ENCODE measurements at places on chromosomes 2 and 18. TPM values are rescaled to one million over a fixed set of nuclear protein-coding genes. Genes with fewer than 3 reads are reported as not detected.

GRCh38 chr2:14902953-14903352, 270.4 kb downstream of the LRATD1 start:
- no peak for DNase-seq
- no peak overlapping the region for H3K4me3 ChIP-seq
- H3K27ac ChIP-seq = no peak overlapping the region
- no peaks in the 10 kb centered on the region for H3K36me3 ChIP-seq
- no peaks in the 10 kb centered on the region for H3K4me1 ChIP-seq

Gene HJURP
- total RNA-seq = 87.0 TPM

DNA sequence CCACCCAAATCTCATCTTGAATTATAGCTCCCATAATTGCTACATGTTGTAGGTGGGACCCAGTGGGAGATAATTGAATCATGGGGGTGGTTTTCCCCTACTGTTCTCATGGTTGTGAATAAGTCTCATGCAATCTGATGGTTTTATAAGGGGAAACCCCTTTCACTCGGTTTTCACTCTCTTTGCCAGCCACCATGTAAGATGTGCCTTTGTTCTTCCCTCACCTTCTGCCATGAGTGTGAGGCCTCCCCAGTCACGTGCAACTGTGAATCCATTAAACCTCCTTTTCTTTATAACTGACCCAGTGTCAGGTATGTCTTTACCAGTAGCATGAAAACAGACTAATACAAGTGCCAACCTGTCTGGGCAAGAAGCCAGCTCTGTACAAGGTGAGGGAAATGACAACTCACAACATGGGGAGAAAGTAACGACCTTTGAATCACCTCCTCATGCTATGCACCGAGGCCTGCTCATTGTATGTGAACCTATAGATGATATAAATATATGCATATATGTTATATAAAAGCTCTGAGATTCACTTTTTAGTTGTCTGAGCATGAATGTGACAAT, 162.2 kb downstream of the ALPK2 start:
- no peaks in the 10 kb centered on the region for H3K36me3 ChIP-seq
- DNase-seq = no peak
- no peaks in the 10 kb centered on the region for H3K4me1 ChIP-seq
- H3K27me3 ChIP-seq = no peaks in the 10 kb centered on the region
- no peak overlapping the region for H3K4me3 ChIP-seq

Gene REG1B
- total RNA-seq = 2.0 TPM

Gene SCN1A
- not detected for total RNA-seq

DNA sequence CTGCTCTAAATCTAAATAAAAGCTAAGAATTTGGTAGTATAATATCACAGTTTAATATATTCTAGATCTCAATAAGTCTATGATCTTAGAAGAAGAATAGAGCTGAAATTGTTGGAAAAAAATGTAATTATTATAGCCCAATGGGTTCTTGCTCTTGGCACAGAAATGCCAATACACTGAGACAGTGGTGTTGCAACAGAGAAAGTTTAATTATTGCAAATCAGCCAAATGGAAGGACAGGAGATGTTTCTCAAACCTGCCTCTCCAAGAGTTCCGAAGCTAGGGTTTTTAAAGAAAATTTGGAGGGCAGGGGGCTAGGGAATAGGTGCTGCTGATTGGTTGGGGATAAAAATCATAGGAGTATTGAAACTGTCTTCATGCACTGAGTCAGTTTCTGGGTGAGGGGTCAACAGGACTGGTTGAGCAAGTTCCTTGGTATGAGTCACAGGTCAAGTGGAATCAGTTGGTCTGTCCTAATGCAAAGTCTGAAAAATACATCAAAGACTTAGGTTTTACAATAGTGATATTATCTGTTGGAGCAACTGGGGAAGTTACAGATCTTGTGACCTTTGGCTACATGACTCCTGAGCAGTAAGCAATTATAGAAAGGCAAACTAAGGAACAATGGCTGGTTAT, 228.6 kb downstream of the CD226 start:
- no peaks in the 10 kb centered on the region for H3K36me3 ChIP-seq
- no peaks in the 10 kb centered on the region for H3K27me3 ChIP-seq
- H3K4me1 ChIP-seq = no peaks in the 10 kb centered on the region
- no peak overlapping the region for H3K4me3 ChIP-seq
- DNase-seq = no peak
- no peak overlapping the region for H3K27ac ChIP-seq

GRCh38 chr2:43810452-43810851, 28.2 kb downstream of the ABCG5 start:
- no peaks in the 10 kb centered on the region for H3K4me1 ChIP-seq
- no peaks in the 10 kb centered on the region for H3K36me3 ChIP-seq
- H3K27ac ChIP-seq = no peak overlapping the region
- no peak overlapping the region for H3K4me3 ChIP-seq
- DNase-seq = no peak

DNA sequence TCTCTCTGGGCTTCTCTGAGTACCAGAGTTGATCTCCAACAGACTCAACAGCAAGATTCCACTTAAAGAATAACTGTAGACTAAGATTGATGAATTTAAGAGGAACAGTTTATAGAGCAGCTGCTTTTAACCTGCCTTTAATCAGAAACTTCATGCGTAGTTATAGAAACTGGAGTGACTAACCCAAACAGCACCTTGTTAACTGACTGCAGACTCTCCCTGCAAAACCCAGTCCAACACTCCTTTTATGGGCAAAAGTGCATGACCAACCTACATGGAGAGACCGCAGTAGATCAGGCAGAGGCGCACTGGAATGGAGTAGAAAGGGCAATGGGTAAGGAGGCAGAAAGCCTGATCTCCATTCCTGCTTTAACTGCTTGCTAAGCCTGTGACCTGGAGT, 110.6 kb downstream of the NRP2 start:
- no peaks in the 10 kb centered on the region for H3K36me3 ChIP-seq
- H3K27me3 ChIP-seq = peaks cover 22% of the 10 kb centered on the region
- DNase-seq = no peak
- no peak overlapping the region for H3K27ac ChIP-seq
- H3K4me3 ChIP-seq = no peak overlapping the region
- no peaks in the 10 kb centered on the region for H3K4me1 ChIP-seq

GRCh38 chr2:64504774-64505720, 19.1 kb upstream of the AFTPH start:
- no peaks in the 10 kb centered on the region for H3K36me3 ChIP-seq
- no peak overlapping the region for H3K4me3 ChIP-seq
- peaks cover 10% of the 10 kb centered on the region for H3K27me3 ChIP-seq

DNA sequence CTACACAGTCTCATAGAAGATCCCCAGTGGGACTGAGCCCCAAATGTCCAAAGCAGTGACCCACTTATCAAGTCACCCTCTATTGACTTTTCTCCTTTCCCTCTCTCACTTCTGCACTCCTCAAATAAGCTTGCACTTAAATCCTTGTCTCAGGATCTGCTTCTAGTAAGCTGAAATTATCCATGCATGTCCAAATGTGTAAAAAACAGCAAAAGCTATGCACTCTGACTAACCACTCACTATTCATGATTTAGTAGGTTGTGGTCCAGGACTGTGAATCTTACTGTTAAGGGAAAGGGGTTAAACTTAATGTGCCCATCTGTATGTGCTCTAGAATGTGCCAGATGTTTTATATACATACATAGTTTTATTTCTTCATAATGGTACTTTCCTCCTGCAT, 115.4 kb downstream of the SCG2 start:
- no peaks in the 10 kb centered on the region for H3K27me3 ChIP-seq
- H3K4me3 ChIP-seq = no peak overlapping the region
- DNase-seq = no peak
- no peaks in the 10 kb centered on the region for H3K4me1 ChIP-seq
- H3K27ac ChIP-seq = no peak overlapping the region

- no peaks in the 10 kb centered on the region for H3K27me3 ChIP-seq
- DNase-seq = no peak
- no peaks in the 10 kb centered on the region for H3K36me3 ChIP-seq
- H3K27ac ChIP-seq = no peak overlapping the region
Measured at GRCh38 chr2:114128263-114128662, 238.4 kb downstream of the ACTR3 start.

DNA sequence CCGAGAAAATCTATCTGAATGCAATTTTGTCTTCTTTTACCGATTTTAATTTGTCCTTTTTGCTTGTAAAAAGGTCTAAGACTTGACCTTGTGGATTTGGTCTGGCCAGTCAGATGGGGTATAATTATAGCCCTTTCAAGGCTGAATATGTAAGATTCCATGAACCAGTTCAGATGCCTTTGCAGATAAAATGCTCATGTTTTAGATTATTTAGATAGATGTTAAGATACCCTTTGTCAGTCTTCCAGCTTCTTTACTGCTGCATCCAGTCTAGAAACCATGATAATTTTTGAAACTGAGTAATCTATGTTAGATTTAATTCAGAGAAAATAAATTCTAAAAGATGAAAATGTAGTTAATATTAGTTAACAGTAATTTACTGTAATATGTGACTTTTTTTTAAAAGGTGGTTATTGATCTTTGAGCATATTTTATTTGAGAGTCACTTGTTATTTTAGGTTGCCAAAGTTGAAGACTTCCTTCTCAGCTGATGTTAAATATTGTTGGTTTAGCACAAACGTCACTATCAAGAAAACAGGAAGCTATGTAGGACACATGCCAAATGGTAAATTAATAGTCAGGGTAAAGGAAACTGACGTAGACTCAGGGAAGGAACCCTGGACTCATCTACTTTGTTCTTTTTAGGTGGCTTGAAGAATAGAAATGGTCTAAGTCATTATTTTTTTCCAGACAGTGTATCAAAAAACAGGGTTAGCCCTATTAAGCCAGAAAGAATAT, 29.8 kb downstream of the BABAM2 start:
- no peaks in the 10 kb centered on the region for H3K27me3 ChIP-seq
- no peaks in the 10 kb centered on the region for H3K36me3 ChIP-seq
- no peaks in the 10 kb centered on the region for H3K4me1 ChIP-seq
- H3K27ac ChIP-seq = no peak overlapping the region
- H3K4me3 ChIP-seq = no peak overlapping the region

DNA sequence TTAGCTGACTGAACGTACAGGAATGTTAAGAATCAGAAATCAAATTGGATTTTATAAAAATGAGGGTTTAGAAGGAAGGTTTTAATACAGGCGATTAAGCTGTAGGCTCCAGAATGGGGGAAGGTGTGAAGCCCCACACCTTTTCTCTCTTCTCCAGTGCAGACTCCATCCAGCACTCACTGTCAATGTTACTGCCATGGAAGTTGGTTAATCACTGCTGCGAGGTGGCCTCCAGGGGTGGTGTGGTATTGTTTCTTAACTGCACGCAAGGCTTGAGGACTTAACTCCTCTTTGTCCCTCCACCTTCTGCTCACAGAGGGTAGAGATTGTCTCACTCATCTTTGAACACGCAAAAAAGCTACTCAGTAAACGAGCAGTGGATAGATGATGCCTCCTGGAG, 26.9 kb upstream of the YWHAQ start:
- DNase-seq = no peak
- peak overlapping the region; percentile 99 for H3K27ac ChIP-seq
- peaks cover 76% of the 10 kb centered on the region for H3K4me1 ChIP-seq
- no peak overlapping the region for H3K4me3 ChIP-seq

DNA sequence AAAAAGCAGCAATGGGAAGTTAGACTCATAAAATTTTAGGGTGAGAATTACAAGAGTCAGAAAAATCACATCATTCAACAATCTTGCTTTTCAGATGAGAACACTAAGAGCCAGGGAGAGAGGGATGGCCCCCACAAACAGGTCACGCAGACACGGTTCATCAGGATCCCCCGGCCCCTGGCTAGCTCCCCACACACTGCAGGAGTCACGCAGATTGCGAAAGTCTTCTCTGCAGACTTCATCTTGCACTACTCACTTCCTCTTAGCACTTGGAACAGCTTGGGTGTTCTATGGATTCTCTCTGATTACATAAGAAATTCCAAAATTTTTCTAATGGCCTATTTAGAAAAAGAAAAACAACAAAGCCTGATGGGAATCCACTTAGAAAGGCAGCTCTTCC, 21.6 kb upstream of the SULT1C2 start:
- no peak for DNase-seq
- peaks cover 9% of the 10 kb centered on the region for H3K4me1 ChIP-seq
- H3K27ac ChIP-seq = no peak overlapping the region
- H3K4me3 ChIP-seq = no peak overlapping the region

DNA sequence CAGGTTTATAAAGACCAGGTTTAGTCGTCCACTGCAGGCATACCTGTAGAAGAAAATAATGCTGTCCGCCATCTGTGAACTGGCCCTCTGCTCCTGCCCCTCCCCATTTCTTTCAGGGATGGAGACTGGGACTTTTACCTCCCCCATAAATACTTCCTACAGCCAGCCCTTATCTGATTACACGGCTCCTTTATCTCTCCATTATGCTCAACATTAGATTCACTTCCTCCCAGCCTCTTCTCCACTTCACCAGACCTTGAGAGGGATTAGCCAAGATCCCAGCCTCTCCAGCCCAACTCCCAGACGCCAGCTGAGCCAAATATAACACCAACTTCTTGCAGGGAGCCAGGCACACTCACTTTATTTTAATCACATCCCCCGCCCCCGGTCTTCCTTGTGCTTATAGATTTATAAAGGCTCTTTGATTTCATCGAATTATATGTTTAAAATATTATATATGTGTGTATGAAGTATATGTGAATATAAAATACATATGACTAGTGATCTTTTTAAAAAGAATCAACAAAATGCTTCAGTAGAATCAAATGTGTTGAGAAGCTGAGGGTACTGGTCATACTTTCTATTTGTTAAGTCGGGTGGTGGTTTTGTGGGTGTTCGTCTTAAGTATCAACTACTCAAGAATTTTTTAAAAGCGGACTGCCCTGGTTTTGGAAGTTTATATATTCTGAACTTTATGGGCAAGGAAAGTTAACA, 81.0 kb downstream of the SPRED2 start:
- peak overlapping the region; percentile 69 for H3K27ac ChIP-seq
- H3K4me1 ChIP-seq = peaks cover 70% of the 10 kb centered on the region
- no peaks in the 10 kb centered on the region for H3K36me3 ChIP-seq
- no peak for DNase-seq
- H3K4me3 ChIP-seq = no peak overlapping the region
- H3K27me3 ChIP-seq = no peaks in the 10 kb centered on the region

Gene SCYGR4
- total RNA-seq = not detected

Gene CYRIA
- total RNA-seq = 0.13 TPM

Gene RTP5
- total RNA-seq = not detected

GRCh38 chr2:84654414-84654813, 138.1 kb downstream of the DNAH6 start:
- no peak overlapping the region for H3K4me3 ChIP-seq
- no peaks in the 10 kb centered on the region for H3K4me1 ChIP-seq
- H3K27me3 ChIP-seq = peaks cover 6% of the 10 kb centered on the region

Gene FKBP1B
- 19.9 TPM for total RNA-seq

Gene RAPH1
- 31.4 TPM for total RNA-seq

- no peak for DNase-seq
- no peaks in the 10 kb centered on the region for H3K27me3 ChIP-seq
- no peaks in the 10 kb centered on the region for H3K36me3 ChIP-seq
- no peak overlapping the region for H3K4me3 ChIP-seq
- H3K4me1 ChIP-seq = no peaks in the 10 kb centered on the region
Measured at GRCh38 chr2:56325661-56326345, 142.0 kb downstream of the CCDC85A start.

GRCh38 chr2:241841181-241842066, 17.3 kb downstream of the PDCD1 start:
- H3K36me3 ChIP-seq = no peaks in the 10 kb centered on the region
- no peak overlapping the region for H3K27ac ChIP-seq
- H3K27me3 ChIP-seq = no peaks in the 10 kb centered on the region
- no peak for DNase-seq

- no peaks in the 10 kb centered on the region for H3K4me1 ChIP-seq
- H3K27ac ChIP-seq = no peak overlapping the region
- H3K27me3 ChIP-seq = no peaks in the 10 kb centered on the region
- H3K36me3 ChIP-seq = no peaks in the 10 kb centered on the region
- H3K4me3 ChIP-seq = no peak overlapping the region
Measured at GRCh38 chr2:25497918-25498407, 156.2 kb upstream of the DNMT3A start.

- peaks cover 7% of the 10 kb centered on the region for H3K36me3 ChIP-seq
- peak overlapping the region; percentile 91 for H3K27ac ChIP-seq
- peaks cover 37% of the 10 kb centered on the region for H3K4me1 ChIP-seq
- DNase-seq = no peak
- H3K27me3 ChIP-seq = no peaks in the 10 kb centered on the region
Measured at GRCh38 chr2:234496055-234496834, 636 bp downstream of the ARL4C start.

Data from Panc1 (cell line).